ENCODE measurements at places on chromosomes 1 and 21.
A peak's percentile ranks its signal among the peaks of the same experiment; 100 is the strongest.

GRCh38 chr1:184953600-184954219, 20.6 kb downstream of the NIBAN1 start:
- DNase-seq, result no peak

GRCh38 chr1:231340328-231341013, 2.4 kb downstream of the SPRTN start:
- DNase-seq, result no peak

GRCh38 chr21:29115899-29116298, 14.5 kb upstream of the MAP3K7CL start:
- no peak for DNase-seq

DNA sequence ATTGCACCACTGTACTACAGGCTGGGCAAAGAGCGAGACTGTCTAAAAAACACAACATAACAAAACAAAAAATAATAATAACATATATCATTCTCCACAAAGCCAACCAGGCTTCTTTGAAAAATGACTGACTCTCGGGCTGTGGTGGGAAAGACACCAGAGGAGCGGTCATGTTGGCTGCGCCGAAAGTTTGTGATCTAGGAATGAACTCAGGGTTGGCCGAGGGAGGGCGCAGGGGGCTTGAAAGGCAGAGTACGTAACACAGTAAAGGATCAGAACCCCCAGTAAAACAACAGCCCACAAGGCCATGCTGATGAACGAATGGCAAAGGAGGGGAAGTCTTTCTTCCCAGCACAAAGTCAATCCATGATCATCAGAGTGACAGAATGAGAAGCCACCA, 4.7 kb downstream of the SLC35E2B start:
- no peak for DNase-seq

GRCh38 chr1:24949331-24949881, 19.3 kb upstream of the RUNX3 start:
- DNase-seq, result no peak

- no peak for DNase-seq
These were observed 307.3 kb upstream of the DUSP10 start for GRCh38 chr1:222049176-222049575.

DNA sequence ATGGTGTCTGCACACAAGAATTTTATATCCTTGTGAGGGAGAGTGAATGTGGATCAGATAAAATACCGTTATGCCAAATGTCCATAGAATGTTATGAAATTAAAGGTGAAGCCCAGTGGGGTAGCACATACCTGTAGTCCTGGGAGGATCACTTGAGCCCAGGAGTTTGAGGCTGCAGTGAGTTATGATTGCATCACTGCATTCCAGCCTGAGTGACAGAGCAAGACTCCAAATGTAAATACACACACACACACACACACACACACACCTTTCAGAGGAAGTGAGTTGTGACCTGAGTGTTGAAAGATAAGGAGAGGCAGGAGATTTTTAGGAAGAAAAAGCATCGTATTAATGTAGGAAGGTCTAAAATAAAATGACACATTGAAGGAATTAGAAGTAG, 28.1 kb upstream of the ZYG11A start:
- DNase-seq, result no peak

GRCh38 chr1:228884615-228885566, 149.6 kb downstream of the RHOU start:
- DNase-seq, result no peak

GRCh38 chr1:48523558-48523957, 51.6 kb upstream of the SPATA6 start:
- no peak for DNase-seq

- DNase-seq, result no peak
These were observed 4.1 kb upstream of the OLIG2 start for GRCh38 chr21:33021667-33022066.

- DNase-seq, result no peak
These were observed 24.2 kb upstream of the TBX15 start for GRCh38 chr1:119012383-119012782.

DNA sequence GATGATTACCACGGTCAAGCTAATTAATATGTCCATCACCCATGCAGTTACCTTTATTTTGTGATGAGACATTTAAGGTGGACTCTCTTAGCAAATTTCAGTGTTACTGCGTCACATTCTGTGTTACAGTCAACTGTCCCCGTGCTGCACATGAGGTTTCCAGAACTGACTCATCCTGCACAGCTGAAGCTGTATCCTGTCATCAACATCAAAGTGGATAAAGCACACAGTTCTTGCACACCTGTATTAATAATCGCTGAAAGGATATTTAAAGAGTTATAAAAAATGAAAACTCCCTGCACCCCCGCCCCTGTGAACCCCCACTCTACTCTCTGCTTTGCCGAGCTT, 3.4 kb upstream of the KRTAP10-5 start:
- DNase-seq, result no peak

- DNase-seq, result no peak
These were observed 566.9 kb upstream of the ZP4 start for GRCh38 chr1:238457610-238458009.

DNA sequence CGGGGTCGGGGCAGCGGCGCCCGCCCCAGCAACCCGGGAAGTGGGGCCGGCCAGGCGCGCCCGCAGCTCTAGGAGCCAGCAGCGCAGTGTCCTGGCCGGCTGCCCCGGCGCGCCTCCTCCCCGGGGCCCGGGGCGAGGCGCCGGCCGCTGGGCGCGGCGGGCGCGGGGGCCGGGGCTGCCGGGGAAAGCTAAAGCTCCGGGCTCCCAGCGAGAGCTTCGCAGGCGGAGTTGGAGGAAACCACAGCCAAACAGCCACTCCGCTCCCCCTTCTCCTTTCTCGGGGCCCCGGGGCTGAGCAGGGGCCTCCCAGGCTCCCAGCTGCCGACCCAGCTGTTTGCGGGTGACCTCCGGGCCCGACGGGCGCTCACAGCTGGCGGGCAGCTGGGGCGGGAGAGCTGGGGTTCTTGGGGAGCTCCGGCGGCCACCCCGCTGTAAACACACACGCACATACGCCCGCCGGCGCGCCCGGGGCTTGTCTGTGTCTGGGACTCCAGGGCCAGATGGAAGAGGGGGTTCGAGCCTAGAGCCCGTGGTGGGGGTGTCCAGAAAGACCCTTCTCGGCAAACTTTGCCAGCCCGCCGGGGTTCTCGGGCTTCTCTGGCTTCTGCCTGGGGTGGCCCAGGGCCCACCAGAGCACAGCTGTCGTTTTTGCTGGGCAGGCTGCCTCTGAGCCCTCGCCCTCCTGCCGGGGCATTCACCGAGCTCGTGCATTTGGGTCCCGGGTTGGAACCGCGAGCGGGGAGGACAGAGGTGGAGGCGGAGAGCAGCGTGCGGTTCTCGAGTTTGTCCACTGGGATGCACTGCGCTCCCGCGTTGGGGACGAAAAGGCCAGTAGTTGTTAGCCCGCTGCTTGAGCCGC, 1.5 kb downstream of the AJAP1 start:
- peak; percentile 85 for DNase-seq

DNA sequence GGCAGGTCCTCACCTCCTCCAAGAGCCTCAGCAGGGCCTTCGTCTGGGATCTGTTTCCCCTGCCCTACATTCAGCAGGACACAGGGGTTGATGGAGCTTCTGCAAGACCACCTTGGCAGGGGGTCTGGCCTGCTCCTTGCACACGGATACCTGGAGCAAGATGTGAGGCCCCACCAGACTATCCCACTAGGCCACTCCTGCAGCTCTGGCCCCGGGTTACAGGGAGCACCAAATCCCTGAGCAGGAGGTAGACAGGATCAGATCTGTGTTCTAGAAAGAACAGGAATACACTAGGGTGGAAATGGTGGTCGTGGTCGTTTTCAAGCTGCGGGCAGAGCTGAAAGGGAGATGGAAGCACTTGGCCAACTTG, 33.5 kb downstream of the EPHX1 start:
- DNase-seq, result no peak

DNA sequence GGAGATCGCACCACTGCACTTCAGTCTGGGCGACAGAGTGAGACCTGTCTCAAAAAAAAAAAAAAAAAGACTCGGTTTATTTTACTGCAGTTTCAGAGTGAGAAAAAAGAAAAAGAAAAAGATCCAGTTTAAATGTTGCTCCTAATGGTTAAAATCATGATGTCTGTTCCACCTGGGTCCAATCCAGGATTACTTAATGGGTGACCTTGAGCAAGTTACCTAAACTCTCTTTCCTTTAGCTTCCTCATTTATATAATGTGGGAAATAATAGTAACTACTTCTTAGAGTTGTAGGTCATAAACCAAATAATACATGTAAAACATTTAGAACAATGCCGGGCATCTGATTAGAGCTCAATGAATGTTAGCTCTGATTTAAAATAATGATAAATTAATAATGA, 19.4 kb upstream of the RNF11 start:
- no peak for DNase-seq

- DNase-seq, result no peak
These were observed 148.5 kb downstream of the POU2F1 start for GRCh38 chr1:167369175-167369574.

DNA sequence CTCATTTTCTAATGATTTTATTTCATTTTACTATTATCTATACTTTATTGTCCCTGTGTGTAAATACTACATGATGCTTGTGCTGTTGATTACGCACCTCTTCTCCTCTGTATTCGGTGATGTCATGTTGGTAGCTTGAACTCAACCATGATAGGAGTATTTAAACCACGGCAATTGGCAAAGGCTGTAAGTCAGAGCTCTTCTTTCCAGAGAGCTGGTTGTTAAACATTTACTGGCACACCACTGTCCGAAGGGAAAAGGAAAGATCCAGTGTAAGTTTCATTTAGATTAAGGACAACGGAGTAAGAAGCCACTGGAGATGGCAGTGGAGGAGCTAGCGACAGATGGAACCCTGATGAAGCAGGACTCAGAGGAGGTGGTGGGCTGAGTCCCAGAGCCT, 93.4 kb upstream of the KCNE2 start:
- no peak for DNase-seq

- no peak for DNase-seq
These were observed 406.7 kb downstream of the RPS6KC1 start for GRCh38 chr1:213457733-213458132.

DNA sequence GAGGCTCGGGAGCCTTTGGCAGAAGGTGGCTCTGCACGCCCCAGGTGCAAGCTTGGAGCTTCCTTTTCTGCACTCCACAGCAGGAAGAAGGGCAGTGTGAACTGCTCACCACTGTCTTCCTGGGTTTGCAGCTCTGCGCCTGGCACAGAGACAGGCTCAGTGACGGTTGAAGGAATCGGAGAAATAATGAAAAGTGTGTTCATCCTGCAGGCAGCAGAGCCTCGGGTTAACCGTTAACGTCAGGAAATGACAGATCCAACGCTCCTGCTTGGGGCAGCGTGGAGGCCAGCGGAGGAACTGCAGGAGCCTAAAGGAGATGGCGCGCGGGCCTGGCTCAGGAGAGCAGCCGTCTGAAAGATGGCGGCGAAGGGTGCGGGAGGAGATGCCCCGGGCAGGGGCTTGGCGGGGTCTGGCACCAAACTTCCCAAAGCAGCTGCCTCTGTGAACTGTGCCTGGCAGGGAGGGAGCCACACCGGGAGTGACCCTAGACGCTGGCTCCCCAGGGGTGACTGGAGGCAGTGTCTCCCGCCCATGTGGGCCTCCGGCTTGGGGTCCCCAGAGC, 10.9 kb upstream of the SAMD11 start:
- DNase-seq, result no peak

GRCh38 chr1:12629985-12630760, 12.2 kb upstream of the DHRS3 start:
- no peak for DNase-seq

GRCh38 chr1:179794669-179795068, 51.6 kb downstream of the FAM163A start:
- peak; percentile 30 for DNase-seq

- DNase-seq, result no peak
These were observed 22.6 kb upstream of the TENT5C start for GRCh38 chr1:117583247-117583646.

DNA sequence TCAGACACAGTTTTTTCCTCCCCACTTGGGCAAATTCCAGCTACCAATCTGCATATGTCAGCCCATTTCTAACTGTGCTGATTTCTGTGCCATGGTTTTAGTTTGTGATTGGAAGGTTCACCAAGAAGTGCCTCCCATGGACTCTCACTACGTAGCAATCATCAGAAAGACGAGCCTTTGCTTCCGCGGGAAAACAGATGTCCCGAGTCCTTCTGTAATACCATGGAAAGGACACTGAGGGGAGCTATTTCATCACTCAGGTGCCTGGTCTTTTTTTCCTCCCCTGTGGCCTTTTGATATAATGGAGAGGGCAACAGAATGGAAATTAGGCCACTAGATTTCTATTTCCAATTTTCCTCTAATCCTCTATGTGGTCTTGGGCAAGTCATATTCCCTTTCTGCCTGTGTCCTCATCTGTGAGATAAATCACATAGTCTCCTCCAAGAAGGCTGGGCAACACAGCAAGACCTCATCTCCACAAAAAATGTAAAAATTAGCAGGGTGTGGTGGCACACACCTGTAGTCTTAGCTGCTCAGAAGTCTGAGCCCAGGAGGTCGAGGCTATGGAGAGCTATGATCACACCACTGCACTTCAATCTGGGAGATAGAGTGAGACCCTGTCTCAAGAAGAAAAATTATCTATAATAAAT, 24.8 kb downstream of the LEMD1 start:
- DNase-seq, result peak; percentile 60

GRCh38 chr1:196355206-196355786, 252.9 kb downstream of the KCNT2 start:
- DNase-seq, result no peak

GRCh38 chr1:40704817-40705733, 13.6 kb downstream of the NFYC start:
- DNase-seq, result no peak

- no peak for DNase-seq
These were observed 235.4 kb upstream of the SNX7 start for GRCh38 chr1:98426092-98426491.

- DNase-seq, result no peak
These were observed 13.4 kb downstream of the HIPK1 start for GRCh38 chr1:113942527-113942926.

- no peak for DNase-seq
These were observed 25.2 kb upstream of the SUCO start for GRCh38 chr1:172507741-172508140.

DNA sequence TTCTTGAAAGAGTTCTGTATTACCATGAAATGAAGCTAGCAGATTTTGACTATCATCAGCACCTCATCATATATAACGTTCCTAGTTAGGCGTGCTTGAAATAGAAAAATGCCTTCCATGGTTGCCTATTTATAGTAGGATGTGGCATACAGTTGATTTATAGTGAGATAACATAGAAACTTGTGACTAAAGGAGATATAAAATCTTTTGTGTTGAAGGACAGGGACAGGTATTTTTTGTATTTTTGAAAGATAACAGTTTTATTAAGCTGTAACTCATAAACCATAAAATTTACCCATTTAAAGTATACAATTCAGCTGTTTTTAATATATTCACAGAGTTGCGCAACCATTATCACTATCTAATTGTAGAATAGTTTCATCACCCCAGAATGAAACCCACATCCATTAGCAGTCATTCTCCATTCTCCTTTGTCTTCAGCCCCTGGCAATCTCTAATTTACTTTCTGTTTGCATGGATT, 19.3 kb downstream of the SPEN start:
- DNase-seq, result no peak

GRCh38 chr1:29052941-29053340, 70.8 kb downstream of the TMEM200B start:
- no peak for DNase-seq

DNA sequence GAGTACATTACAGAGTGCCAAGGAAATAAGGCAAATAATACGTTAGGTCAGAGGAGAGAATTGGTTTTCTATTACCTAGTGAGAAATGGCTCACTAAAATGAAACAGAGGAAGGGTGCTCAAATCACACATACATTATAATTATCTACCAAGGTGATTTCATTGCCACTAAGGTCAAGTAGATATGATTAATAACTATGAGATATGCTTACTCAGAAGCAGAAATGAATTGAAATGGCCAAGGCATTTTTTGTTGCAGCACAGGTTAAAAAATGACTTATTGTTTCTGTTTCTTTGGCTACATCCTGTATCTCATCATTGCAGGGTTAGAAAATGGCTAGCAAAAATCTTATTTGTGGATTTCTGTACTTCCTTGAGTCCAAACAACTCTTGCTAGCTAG, 154.5 kb upstream of the GORAB start:
- DNase-seq, result no peak

Measured in testis (tissue), 5 donors.